ENCODE measurements at places on chromosomes 2 and 18.

DNA sequence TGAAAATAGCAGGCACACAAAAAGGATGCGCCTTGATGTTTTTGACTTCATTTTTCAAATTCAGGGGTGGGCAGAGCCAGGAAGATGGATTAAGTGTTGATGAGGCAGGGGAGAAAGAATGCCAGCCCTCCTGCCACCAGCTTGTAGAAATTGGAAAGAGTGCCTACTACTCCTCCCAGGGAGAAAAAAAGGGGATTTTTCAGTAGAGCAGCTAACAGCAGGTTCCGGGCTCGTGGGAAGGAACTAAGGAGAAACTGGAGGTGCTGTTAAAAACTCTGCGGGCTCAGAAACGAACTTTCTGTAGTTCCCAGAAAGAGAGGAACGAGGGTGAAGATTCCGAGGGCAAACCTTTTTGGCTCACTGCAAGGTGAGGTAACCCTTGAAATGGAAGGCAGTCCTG, 100.1 kb upstream of the MCFD2 start:
- no peak for DNase-seq

- no peak for DNase-seq
Measured at GRCh38 chr2:204890680-204891079, 345.4 kb downstream of the PARD3B start.

DNA sequence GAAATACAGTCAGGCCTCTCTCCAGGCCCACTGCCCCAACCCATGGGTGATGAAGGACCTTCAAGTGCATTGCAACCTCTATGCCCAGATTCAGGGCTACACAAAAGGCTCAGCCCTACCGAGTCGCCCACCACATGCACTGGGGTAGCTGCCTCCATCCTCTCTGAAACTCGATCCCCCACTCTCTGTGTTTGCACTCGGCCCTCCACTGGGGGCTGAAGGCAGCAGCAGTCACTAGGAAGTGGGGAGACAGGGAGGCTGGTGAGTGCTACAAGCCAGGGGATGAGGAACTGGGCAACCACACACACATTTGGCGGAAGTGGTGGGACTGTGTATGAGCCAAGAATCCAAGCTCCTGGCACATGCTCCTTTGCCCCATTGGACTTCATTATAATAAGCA, 94.6 kb downstream of the CERS6 start:
- DNase-seq = no peak

DNA sequence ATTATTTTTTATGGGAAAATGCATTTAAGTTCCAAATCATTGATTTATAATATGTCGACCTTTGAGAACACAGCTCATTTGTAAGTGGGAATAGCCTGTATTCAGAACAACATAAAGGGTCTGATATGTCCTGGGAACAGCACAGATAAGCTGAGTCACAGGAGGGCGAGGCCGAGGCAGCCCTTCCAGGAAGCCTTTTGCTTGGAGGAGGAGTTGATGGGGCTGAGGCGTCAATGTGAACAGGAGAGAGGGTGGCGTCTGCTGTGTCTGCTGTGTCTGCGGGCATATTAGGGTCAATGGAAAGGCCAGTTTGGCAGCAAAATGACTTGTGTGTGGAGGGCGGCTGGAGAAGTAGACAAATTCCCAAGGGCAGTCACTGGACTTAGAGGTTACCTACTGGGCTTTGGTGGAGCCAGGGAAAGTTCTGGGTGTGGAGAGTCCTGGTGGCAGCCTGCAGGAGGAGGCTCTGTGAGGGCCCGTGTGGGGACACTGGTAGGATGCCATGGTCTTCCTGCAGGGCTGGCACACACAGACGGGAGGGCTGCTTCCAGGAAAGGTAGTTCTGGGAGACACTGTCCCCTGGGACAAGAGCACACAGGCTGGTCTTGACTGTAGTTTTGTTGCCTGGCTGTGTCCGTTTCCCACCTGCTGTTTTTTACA, 128.1 kb downstream of the GLI2 start:
- no peak for DNase-seq

- no peak for DNase-seq
Measured at GRCh38 chr2:127143841-127144782, 37.2 kb upstream of the BIN1 start.

GRCh38 chr2:133812826-133813617, 244.8 kb upstream of the NCKAP5 start:
- DNase-seq = no peak

DNA sequence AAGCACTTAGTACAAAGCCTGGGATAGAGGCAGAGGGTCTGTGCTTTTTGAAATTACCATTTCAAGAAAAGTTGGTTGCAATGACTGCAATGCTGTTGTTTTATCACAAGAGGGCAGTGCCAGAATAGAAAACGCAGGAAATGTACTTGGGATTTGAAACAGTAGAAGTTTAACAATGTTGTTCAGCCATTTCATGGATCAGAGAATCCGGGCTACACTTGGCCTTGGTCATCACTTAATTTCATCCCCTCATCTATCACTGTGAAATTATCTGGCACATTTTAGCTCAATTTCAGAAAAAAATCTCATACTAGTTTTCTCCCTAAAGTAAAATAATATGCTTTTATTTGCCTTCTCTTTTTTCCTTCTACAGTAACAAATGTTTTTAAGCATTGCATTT, 70.8 kb downstream of the RAPGEF4 start:
- peak; percentile 41 for DNase-seq

DNA sequence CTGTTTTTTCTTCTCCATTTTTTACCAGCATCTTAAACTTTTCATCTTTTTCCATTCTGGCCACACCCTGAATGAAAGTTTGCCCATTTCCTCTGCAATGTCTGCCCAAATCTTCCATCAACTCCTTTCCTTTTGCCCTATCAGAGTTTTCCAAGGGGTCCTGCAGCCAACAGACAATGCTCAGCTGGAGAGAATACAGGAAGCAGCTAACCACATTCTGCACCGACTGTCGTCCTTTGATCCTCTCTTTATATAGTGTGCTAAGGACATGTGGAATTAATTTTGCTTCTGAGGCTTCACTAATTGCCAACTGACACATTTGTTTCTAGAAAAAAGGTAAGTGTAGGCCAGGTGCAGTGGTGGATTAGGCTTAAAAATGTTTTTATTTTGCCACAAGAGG, 50.5 kb upstream of the DLX2 start:
- no peak for DNase-seq

DNA sequence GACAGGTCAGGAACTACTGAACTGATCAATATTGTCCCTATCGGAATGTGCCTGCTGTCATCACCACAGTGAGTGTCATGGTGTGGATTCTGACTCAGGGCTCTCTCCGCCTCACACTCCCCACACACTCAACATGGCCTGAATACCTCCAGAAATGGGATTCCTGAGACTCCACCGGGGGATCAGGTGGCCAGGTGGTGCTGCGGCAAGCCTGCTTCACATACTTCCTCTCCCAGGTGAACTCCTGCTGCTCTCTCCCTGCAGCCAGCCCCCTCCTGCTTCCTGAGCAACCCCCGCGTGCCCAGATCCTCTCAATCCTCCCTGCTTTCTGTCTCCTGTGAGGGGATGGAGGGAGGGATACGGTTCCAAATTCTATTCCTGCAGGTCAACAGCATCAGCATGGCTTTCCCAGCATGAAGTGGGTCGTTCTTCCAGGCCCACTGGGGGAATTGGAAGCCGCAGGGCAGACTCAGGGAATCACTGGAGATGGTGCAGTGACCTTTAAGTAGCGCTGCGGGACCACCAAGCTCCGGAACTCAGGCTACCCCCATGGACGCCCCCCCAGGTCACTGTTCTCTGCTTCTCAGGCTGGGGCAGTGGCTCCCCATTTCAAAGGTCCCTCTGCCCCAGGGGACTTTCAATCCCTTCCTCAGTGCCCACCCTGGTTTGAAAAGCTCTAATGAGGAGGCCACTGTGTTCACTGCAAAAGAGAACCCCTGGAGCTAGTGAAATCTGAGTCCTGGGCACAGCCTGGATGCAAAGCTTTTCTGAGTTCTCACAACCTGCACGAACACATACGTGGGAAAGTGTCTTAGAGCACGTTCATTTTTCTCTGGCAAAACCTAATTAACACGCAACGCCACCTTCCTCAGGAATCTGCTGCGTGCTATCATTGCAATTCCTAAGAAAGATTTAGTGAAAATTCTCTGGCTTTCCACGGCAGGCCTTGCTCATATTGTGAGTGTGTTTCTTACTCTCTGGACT, 168.4 kb downstream of the ZFP36L2 start:
- DNase-seq = no peak

GRCh38 chr18:40437517-40437916, 1517.5 kb upstream of the PIK3C3 start:
- DNase-seq = no peak

DNA sequence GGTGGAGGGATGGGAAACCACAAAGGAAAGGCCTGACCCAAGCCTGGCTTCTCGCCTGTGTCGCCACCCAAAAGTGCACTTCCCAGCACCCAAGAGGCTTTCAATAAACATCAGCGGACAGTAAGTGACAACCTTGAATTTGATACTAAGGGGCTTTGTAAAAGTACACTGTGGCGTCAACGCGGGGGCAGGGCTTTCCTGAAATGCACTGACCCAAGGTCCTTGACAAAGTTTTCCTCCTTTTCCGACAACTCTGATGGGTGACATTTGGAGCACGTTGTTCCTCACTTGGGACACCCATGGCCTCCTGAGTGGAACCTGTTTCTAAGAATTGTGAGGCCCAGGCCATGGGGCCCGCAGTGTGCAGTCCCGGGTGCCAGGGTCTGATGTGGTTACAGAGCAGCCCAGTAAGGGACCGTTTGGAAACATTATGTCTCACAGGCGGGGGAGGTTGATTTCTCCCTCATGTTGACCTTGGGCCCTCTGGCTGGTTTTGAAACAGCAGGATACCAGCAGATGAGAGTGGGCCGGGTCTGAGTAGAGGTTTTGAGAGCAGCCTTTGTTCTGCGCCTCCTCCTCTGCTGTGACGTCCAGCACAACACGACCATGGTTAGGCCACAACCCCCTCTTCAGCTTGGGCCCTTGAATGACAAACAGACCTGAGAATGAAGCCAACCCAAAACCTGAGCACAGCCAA, 2.8 kb upstream of the ZBTB14 start:
- DNase-seq = no peak

GRCh38 chr2:696999-697627, 19.9 kb upstream of the TMEM18 start:
- DNase-seq = no peak

DNA sequence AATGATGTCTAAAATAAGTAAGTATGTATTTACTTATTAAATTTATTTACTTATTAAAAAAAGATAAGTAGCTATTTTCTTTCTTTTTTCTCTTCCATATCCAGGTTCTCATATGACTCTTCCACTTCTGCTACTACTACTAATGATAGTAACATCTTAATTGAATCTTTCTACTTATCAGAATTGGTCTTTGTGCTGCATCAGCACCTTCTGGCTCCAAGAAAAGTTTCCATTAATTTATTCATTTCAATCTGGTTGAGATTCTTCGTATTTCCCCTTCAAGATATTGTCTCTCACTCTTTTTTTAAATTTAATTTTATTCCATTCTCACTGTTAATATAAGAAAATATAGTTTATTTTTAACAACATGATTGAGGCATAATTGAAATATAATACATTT, 1675.4 kb downstream of the DPP10 start:
- DNase-seq = no peak

DNA sequence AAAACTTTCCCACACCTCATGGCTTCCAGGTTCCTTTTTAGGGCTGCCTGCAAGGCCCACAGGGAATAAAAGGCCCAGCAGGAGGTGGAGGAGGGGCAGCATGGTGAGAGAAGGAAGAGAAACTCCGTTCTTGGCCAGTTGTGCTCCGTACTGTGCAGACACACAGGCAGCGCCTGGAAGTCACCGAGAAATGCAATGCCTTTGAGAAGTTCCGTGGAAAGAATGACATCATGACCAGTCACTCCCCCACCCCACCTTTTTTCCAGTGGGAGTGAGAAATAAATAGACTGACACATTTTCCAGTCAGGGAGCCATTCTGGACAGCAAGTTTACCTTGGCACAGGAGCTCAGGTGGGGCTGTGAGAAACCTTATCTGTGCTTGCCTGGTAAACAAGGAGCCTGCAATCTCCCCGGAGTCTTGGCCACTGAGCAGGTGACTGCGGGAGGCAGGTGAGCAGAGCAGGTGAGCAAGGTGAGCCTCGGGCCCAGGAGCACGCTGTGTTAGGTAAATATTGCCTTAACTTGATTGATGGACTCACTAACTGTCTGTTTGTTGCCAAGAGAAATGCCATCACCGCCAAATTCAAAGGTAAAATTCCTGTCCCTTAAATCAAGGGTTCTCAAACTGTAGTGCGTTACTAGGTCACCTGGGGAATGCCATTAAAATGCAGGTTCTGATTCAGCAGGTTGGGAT, 13.5 kb upstream of the LBH start:
- DNase-seq = peak; percentile 40

DNA sequence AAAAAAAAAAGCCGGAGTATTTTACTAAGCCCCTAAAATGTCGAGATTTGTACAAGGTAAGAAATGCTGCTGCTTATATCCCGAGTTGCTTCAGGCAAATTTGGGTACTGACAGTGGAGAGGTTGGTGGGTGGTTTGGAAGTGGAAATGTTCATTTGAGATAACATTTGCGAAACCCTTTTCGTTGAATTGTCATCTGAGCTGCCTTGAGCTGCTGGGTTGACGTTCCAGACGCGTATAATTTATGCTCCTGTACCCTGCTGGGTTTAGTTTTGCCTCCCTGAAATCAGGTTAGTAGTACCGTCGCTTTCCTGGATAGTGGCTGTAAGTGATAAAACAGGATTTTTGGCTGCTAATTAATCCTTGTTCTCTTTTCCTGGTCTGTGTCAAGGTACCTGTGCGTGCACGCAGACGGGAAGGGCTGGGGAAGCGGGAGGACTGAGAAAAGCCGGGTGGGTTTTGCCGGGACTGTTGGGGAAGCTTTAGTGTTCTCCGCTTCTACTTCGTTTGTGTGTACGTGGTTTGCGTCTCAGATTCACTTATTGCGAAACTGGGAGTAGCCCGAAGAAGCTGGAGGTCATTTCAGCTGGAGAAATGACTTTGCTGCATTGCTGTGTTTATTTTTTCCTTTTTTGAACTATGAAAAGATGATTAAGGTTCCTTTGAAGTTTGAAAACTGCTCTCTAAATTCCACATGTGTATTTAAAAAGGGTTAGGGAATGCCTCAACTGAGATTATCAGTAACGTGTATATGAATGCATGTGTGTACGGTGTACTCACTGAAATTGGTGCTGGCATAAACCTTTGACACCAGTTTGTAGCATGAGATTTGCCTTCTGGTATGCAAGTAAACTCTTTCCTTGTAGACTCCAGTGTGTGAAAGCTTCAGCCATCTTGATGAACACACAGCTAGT, 709 bp downstream of the UGP2 start:
- peak; percentile 13 for DNase-seq

GRCh38 chr2:114543236-114543766, 100.9 kb downstream of the DPP10 start:
- DNase-seq = no peak

GRCh38 chr2:219514196-219514761, at the start of gene ASIC4:
TSS of gene ASIC4 (plus strand) at chr2:219514482. CDS start at chr2:219514725, 243 bp downstream.
- DNase-seq = no peak

GRCh38 chr18:63131106-63131958, 188.2 kb downstream of the BCL2 start:
- DNase-seq = peak; percentile 57

- no peak for DNase-seq
Measured at GRCh38 chr2:17792515-17792914, 23.7 kb upstream of the MSGN1 start.

GRCh38 chr18:40250236-40250635, 1704.8 kb upstream of the PIK3C3 start:
- no peak for DNase-seq

All from GM13976 (cell line).